Activated CD4-positive, alpha-beta T cell treated with anti-CD3 and anti-CD28 coated beads for 36 hours (primary cell): ENCODE measurements at places on chromosomes 16 and 17. TPM values are rescaled to one million over a fixed set of nuclear protein-coding genes. Genes with fewer than 3 reads are reported as not detected.
A peak's percentile ranks its signal among the peaks of the same experiment; 100 is the strongest.

CCT6B gene
- 1.6 TPM for total RNA-seq

GRAP gene
- total RNA-seq = 10.7 TPM

DNA sequence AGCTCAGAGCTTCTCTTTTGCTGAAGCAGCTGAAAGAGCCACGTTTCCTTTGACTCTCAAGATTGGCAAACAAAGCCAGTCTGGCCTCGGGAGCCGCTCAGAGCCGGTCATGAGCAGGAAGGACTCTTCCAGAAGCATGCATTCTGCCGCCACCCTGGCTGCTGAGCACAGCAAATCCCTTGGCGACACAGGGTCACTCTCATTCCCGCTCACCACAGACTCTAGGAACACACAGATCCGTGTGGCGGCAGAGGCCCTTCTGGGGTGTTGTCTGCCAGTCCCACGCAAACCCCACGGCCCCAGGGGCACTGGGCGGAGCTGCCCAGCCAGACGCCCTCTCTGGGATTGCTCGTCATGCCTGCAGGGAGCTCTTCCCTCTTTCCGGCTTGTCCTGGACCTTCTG is 157.0 kb downstream of the C16orf95 start:
- no peak overlapping the region for H3K27ac ChIP-seq
- no peaks in the 10 kb centered on the region for H3K36me3 ChIP-seq
- peaks cover 7% of the 10 kb centered on the region for H3K27me3 ChIP-seq
- no peak overlapping the region for H3K4me3 ChIP-seq
- no peaks in the 10 kb centered on the region for H3K4me1 ChIP-seq

DNA sequence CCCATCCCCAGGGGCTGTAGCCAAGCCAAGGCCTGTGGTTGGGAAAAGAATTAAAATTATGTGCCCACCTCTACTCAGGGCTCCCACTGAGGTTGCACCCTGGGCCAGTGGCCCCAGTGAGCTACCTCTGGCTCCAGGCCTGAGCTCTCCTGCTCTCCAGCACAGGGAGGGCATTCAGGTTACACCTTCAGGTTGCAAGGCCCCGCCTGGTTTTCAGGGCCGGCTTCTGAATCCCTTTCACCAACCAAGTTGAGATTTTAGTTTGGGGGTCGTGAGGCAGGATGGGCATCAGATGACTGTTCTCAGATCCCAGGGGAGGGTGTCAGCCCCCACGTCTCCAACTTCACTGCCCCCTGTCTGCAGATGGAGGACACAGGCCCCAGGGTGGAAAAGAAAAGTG is 8.0 kb upstream of the KATNB1 start:
- H3K4me3 ChIP-seq = no peak overlapping the region
- DNase-seq = no peak
- H3K27me3 ChIP-seq = no peaks in the 10 kb centered on the region
- peaks cover under 1% of the 10 kb centered on the region for H3K36me3 ChIP-seq
- H3K4me1 ChIP-seq = no peaks in the 10 kb centered on the region
- H3K27ac ChIP-seq = no peak overlapping the region

DNA sequence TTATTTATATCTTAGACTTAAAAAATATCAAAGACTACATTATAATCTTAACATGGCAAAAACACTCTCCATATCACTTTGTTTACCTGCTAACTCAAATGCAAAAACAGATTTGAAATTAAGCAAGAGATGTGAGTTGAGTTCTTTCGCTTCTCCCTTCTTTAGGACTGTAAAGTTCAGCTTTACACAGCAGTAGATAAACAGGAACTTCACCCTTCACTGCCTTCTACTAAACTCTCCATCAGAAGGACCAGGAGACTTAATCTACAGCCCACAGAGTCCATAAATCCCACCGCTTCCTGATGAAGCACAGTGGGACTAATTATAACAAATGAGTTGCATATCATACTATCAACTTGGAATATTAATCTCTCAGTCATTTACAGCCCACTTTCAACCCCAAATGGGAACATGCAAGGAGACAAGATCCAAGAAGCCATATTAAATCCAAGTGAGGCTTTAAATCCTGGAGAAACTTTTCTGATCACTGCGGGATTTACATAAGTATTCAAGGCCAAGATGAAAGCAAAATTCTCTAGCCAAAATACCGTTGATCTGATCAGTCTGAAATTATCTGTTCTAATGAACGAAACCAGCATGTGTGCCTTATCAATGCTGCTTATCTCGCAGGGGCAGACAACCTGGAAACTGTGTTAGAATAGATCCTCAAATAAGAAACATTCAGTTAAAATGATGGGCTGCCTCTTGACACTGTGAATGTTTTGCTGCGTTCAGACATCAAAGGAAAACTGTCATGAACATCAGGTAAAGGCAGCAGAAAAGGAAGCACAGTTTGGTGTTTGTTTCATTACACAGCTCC is 1.6 kb downstream of the AMFR start:
- no peak for DNase-seq
- peaks cover 58% of the 10 kb centered on the region for H3K4me1 ChIP-seq
- no peaks in the 10 kb centered on the region for H3K27me3 ChIP-seq
- peak overlapping the region; percentile 90 for H3K4me3 ChIP-seq
